ENCODE measurements at places on chromosomes 2 and 18.

- DNase-seq: no peak
Observed at GRCh38 chr18:58143386-58143785, 99.4 kb downstream of the NEDD4L start.

- no peak for DNase-seq
Observed at GRCh38 chr18:22164337-22165048, 4.9 kb upstream of the GATA6 start.

GRCh38 chr2:43368483-43369385 is 142.3 kb upstream of the ZFP36L2 start:
- no peak for DNase-seq

GRCh38 chr2:169925968-169926367 is 98.7 kb downstream of the UBR3 start:
- no peak for DNase-seq

GRCh38 chr2:182724656-182725055 is 8.6 kb downstream of the DNAJC10 start:
- no peak for DNase-seq

GRCh38 chr2:74053959-74054715 is 69.4 kb downstream of the TET3 start:
- DNase-seq: no peak

DNA sequence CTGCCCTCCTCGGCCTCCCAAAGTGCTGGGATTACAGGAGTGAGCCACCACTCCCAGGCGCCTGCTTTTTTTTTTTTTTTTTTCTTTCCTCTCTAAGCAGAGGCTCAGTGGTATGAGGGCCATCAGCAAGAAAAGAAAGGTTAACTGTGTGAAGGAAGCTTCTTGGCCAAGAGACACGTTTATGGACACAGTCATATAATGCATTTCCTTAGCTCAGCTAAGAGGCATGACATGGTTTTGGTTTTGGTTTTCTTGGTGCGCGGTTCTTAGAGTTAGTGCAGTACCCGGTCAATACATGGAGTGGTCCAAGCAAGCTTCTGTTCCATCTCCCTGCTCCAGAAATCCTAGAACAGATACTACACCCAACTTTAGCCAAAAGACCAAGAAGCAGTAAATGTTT is 42.6 kb downstream of the RALBP1 start:
- DNase-seq: no peak

- no peak for DNase-seq
Observed at GRCh38 chr18:25284861-25285550, 67.0 kb downstream of the ZNF521 start.

- DNase-seq: peak; percentile 63
Observed at GRCh38 chr2:241560883-241561474, 2.4 kb downstream of the BOK start.

- DNase-seq: peak; percentile 93
Observed at GRCh38 chr2:213187833-213188532, 36.6 kb upstream of the IKZF2 start.

- DNase-seq: no peak
Observed at GRCh38 chr18:3135536-3135935, 84.2 kb downstream of the MYOM1 start.

DNA sequence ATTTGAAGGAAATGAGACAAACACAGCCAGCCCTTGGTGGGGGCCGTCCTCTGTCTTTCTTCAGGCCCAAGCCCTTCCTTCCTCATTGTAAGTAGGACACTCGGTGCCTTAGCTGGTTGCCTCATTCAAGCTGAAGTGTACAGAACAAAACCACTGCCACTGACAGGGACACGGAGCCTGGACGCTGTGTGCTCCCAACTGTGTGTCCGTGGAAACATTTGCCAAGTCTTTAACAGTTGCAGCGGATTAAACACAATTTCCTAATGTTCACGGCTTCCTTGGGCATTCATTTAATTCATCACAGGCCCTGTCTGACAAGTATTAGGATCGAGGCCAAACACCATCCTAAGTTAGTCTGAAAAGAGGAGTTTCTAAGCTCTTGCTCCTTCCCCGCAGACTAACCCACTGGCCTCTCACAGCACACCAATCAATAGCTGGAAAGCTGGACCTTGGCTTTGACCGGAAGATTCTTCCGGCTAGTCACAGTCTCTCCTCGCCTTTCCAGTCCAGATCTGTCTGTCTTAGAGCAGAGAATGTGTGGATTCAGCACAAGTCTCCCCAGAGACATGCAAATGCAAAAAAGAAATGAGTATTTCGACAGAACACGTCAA is 68.7 kb upstream of the ACSL3 start:
- DNase-seq: no peak

DNA sequence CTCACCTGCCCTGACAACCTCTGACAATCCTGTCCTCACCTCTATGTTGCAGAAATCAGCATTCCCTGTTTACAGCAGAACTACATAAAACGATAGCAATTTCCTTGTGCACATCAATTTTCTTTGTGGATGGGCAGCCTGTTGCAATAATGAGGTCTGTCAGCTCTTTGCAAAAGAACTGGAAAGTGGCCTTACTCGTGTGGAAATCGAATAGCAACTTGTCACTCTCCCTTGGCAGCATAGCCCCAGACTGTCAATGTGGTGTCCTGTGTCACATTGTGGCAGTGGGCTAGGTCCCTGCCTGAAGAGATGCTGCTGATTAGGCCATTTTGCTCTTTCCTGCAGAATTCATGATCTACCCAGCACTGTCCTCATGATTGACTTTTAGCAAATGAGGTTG is 531.9 kb downstream of the CCDC85A start:
- DNase-seq: no peak

- peak; percentile 1 for DNase-seq
Observed at GRCh38 chr2:91442246-91442905, 2750.9 kb downstream of the RPIA start.

DNA sequence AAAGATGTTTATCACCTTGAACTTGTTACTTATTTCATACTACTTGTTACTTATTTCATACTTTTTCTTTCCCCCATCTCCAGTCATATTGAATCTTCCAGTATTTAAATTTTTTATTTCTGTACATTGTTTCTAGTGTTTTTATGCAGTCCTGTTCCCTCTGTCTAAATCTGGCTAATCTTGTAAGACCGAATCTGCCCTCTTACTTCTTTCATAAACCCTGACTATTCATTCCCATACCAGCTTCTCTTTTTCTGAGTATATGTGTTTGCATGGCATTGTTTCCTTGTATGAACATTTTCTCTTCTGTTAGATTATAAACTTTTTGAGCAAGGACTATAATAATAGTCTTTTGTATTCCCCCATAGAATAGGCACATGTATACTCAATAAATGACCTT is 131.7 kb downstream of the TAF4B start:
- DNase-seq: no peak

- DNase-seq: no peak
Observed at GRCh38 chr2:72140621-72140960, 7.1 kb downstream of the CYP26B1 start.

DNA sequence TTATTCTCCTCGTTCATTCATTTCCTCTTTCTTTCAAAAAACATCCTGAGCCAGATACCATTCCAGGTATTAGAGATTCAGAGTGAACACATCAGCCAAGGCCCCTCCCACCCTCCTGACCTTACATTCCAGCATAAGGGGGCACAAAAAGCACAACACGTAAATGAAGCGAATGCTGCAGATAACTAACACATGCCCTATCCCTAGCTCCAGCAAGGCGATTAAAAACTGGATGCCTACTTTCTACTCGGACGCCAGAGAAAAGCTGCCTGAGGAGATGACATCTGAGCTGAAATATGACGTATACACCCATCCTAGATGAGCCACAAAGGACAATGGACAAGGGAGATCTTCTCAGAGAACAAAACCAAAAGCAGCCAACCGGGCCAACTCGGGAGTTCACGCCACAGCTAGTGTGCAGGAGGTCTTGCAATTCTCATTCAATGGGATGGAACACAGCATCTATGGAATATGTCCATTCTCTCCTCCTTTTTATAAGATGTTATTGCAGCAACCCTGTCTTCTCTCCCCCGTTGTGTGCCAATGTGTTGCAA is 33.5 kb downstream of the FEZ2 start:
- no peak for DNase-seq

DNA sequence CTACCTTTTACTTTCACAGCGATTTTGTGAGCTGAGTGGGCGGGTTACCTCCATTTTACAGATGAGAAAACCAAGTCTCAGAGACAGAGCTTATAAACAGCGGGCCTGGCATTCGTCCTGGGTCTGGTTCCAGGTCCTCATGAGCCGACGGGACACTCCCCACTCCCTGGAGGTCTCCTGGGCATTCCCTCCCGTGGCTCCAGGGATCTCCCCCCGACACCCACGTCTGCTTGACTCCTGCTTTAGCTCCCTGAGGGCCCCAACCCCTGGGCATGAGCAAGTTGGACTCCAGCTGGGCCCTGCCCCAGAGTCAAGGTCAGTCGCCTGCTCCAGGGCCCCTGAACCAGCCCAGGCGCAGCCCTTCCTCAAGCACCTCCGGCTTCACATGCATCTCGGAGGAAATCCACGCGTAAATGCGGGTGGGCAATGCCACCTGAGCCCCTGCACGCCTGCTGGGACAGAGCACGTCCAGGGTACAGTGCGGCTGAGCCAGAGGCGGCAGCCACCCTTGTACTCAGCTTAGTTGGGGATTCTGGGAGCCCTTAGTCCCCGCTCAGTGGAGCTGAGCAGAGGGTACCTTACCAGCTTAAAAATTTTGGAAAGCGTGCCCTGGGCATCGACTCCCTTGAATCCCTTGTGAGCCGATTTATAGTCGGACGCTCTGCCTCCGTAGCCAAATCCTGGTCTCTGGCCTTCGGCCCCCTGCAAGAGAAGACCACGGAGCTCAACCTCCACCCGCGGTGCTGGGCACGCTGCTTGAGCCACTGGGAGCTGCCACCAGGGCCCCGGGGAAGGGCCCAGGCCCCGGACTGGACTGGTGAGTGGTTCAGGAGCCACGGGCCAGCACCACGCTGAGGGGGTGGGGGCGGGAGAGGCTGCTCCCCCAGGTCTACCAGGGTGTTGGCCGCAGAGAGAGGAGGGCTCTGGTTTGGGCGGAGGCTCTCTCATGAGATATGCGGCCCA is 148.1 kb downstream of the MBP start:
- no peak for DNase-seq

- no peak for DNase-seq
Observed at GRCh38 chr2:42744545-42745082, 19.3 kb downstream of the OXER1 start.

DNA sequence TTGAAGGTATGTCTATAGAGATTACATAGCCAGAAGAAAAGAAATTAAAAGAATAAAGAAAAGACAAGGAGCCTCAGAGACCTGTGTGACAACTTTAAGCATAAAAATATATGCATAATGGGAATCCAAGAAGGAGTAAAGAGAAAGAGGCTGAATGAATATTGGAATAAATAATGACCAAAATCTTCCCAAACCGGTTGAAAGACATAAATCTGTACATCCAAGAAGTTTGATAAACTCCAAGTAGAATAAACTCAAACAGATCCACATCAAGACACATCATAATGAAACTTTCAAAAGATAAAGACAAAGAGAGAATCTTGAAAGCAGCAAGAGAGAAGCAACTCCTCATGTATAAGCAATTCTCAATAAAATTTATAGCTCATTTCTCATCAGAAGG is 132.4 kb upstream of the ZNF516 start:
- DNase-seq: no peak

GRCh38 chr2:29113891-29114321 is 1.3 kb upstream of the CLIP4 start:
- DNase-seq: peak; percentile 87

GRCh38 chr2:97868986-97869721 is 126.6 kb downstream of the TMEM131 start:
- DNase-seq: peak; percentile 93

- DNase-seq: peak; percentile 66
Observed at GRCh38 chr2:12555012-12555645, 161.6 kb upstream of the TRIB2 start.

GRCh38 chr2:43838560-43839267 is at the start of the genes ABCG5 and ABCG8:
TSS of gene ABCG5 (minus strand) at chr2:43838839. CDS start at chr2:43838679, 160 bp downstream.
TSS of gene ABCG8 (plus strand) at chr2:43838971. CDS start at chr2:43839054, 83 bp downstream.
- DNase-seq: no peak

DNA sequence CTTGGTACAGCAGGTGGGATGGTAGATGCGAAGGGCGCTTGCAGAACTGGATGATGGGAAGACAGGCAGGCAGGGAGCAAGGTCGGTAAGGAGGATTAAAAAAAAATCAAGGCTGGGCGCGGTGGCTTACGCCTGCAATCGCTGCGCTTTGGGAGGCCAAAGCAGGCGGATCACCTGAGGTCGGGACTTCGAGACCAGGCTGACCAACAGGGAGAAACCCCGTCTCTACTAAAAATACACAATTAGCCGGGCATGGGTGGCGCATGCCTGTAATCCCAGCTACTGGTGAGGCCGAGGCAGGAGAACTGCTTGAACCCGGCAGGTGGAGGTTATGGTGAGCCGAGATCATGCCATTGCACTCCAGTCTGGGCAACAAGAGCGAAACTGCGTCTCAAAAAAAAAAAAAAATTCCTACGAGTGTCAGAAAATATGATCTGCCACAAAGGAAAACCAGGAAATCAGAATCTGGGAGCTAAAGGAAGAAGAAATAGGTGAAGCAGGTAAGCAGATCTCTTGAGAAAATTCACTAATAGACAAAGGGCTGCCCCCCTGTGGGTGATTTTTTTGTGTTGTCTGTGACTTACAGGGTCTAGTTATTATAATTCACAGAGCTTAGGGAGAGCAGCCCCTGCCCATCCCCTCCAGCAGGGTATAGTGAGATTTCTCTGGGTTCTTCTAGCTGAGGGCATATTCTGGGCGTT is 46.2 kb downstream of the C2orf42 start:
- no peak for DNase-seq

DNA sequence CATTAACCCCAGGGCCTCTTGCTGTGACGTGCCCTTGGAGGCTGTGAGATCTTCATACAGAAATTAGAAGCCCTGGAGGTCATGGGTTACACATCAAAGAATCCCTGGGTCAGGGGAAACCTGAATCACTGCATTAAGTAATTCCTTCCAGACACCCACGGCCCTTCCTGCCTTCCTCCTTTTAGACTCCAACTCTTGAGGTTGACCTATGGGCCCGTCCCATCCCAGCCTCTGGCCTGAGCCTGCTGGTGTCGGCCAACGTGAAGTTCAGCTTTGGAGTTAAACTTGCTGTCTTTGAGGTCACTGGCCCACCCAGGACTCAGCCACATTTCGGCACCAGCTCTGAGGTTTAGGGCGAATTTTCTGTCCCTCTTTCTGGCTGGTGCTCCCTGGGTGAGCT is 198.3 kb downstream of the ACKR3 start:
- DNase-seq: no peak

- DNase-seq: no peak
Observed at GRCh38 chr2:179059026-179059700, 9.2 kb upstream of the CCDC141 start.

DNA sequence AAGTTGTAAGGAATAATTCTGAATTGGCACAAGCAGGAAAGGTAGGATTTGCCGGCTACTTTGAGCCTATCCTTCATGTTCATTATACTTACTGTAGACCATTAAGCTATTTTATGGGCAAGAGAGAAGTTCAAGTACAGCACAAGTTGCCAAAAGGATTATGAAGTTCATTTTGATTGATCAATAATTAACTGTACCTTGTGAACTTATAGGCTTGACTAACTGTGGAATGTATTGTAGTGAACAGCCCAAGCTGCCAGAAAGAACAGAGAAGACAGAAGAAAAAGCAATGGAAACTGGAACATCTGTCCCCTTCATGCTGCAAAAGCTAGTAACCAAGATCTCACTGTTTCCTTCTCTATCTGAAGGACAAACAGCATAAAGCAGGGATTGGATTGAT is 810.1 kb upstream of the ZEB2 start:
- no peak for DNase-seq

GRCh38 chr2:216149741-216150140 is 40.6 kb downstream of the XRCC5 start:
- peak; percentile 13 for DNase-seq

GRCh38 chr2:161122772-161123530 is 37.3 kb upstream of the TANK start:
- peak; percentile 90 for DNase-seq
